ENCODE measurements at places on chromosomes 7 and 10.

- no peak for DNase-seq
Observed at GRCh38 chr10:24513155-24513554, 210.5 kb downstream of the ARHGAP21 start.

DNA sequence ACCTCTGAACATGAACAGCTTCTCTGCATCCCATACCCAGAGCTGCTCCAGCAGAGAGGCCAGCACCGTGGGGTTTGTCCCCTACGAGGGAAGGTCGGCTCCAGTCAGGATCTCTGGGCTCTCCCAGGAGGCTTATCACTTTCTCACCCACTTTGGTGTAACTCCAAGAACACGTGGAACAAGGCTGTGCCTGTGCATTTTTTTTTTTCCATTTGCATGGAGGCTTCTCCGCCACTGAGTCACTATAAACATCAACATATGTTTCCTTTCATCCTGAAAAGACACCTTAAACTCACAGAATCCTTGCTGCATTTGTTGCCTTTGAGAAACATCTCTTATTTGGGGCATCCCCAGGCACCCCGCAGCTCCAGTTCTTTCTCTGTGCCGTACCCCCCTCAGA lies 29.4 kb upstream of the ECHDC3 start:
- no peak for DNase-seq

GRCh38 chr10:18474118-18474455 lies 177.3 kb downstream of the NSUN6 start:
- no peak for DNase-seq

DNA sequence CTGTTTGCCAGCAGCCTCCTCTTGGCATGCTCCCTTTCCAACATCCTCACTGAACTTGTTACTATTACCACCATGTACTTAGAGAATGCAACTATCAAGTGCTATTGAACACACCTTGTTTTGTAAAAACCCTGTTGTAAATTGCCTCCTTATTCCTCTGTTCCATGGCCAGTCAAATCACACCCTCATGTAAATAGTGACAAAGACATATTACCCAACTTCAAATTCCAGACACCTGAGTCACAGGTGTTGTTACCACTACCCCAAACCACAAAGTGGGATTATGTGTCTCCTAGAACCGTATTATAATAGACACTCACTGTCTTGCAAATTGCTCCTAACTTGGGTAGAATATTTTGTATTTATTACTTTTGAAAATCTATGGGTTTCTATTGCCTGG lies 263.2 kb upstream of the C7orf33 start:
- no peak for DNase-seq

- no peak for DNase-seq
Observed at GRCh38 chr10:79452174-79452611, 6.8 kb upstream of the ZCCHC24 start.

- DNase-seq = no peak
Observed at GRCh38 chr10:70575486-70575873, 27.1 kb downstream of the PRF1 start.

DNA sequence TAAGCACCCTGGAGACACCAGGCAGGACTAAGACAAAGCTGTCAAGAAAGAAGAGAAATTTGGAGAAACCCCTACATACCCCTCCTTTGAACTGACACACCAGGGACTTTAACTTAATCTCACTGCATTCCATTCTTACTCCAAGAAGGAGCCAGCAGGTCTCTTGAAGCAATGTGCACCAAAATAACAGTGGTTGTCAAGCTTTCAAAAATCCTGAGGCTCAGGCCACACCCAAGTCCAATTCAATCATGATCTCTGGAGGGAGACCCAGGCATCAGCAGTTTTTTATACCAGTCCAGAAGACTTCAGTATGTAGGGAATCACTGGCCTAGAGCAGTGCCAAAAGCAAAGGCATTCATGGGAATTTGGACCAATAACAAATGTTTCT lies 6.8 kb downstream of the SLC25A13 start:
- DNase-seq = no peak

DNA sequence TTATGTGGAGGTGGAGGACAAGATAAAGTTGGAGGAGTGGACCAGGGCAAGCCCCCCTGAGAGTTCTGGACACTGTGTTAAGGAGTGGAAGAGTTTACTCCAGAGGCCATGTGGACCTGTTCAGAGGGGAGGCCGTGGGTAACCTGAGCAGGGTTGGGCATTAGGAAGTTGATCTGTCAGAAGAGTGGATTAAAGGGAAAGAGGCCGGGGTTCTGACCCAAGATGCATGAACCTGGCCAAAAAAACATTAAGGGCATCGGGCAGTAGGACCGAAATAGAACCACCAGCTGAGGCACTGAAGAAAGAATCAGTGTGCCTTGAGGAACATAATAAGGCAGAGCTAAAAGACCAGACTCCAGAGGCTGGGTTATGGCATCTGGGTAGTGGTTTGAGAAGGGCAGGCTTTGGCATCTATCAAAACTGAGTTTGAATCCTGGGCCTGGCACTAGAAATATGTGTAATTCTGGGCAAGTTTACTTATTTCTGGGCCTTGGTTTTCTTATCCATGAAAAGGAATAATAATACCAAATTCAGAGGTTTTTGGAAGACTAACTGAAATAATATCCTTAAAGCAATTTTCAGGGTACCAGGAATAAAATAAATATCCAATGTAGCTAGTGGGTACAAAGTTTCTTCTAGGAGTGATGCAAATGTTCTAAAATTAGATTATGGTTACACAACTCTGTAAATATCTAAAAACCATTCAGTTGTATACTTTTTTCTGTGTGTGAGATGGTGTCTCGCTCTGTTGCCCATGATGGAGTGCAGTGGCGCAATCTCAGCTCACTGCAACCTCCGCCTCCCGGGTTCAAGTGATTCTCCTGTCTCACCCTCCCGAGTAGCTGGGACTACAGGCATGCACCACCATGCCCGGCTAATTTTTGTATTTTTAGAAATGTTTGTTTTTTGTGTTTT lies 10.9 kb upstream of the FRAT1 start:
- DNase-seq = no peak

- no peak for DNase-seq
Observed at GRCh38 chr7:108415821-108416536, 40.3 kb downstream of the NRCAM start.

- no peak for DNase-seq
Observed at GRCh38 chr7:116177009-116177408, 33.3 kb upstream of the TES start.

DNA sequence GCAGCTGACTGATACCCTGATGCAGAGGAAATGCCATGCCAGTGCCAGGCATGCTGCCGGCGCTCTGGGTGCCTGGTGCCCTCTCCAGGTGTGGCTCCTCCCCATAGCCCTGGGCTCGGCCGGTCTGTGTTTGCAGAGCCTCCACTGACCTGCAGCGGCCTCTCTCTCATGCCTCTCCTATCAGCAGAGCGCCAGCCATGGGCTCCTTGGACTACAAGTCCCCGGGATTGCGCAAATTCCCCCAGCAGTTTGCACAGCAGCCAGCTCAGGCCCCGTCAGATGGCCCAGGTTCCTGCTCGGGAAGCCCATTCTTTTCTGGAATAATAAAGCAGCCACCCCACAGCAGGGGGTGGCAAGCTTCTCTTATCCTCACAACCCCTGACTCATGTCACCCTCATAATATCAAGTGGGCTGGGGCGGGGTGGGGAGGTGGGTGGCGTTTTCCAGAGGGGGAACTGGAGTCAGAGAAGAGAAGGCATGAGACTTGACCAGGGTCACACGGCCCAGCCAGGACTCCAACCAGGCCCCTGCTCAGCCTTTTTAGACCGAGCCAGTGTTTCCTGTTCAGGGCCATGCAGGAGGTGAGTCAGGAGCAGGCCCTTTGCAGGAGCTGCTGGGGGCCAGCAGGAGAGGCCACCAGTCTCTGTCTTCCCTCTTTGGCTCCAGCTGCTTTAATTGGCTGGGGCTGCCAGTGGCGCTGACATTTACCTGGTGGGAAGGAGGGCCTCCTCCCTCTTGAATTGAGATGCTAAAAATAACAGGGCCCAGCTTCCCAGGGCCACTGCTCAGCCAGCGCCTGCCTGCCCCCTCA lies 58.6 kb downstream of the ZMIZ1 start:
- no peak for DNase-seq

DNA sequence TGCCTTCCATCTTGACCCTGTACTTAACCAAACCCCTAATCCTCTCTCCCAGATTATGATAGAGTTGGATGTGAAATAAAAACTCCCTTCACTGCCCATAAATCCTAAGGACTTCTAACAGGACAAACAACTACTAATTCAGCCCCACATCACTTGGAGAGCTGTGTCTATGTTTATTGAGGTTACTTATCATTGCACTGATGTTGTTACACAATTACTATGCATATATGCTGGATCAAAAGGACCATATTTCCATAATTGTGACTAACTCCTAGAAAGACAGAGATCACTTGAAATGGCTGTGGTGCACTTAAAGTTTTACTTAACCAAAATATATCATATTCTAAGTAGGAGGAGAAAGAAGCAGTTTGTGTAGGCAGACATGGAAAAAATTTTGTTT lies 144.9 kb upstream of the AGK start:
- no peak for DNase-seq

- DNase-seq = no peak
Observed at GRCh38 chr10:122487174-122487765, 25.9 kb downstream of the HTRA1 start.

DNA sequence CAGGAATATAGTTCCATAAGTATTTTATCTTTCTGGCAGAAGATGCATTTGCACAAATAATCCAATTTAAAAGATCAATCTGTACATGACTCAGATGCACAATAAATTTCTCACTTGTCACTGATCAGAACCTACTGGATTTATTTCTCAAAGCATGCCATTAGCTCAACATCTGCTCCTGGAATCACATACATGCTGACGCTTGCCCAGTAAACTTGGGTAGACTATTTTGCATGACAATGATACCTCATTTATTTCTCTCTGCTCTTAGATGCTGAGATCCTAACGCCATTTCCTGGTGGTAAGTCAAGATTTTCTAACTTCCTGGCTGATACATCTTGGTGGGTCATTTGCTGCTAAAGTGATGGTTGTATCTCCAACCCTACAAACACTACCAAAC lies 33.8 kb upstream of the C10orf120 start:
- DNase-seq = no peak

- DNase-seq = no peak
Observed at GRCh38 chr10:123202506-123202905, 48.3 kb downstream of the BUB3 start.

DNA sequence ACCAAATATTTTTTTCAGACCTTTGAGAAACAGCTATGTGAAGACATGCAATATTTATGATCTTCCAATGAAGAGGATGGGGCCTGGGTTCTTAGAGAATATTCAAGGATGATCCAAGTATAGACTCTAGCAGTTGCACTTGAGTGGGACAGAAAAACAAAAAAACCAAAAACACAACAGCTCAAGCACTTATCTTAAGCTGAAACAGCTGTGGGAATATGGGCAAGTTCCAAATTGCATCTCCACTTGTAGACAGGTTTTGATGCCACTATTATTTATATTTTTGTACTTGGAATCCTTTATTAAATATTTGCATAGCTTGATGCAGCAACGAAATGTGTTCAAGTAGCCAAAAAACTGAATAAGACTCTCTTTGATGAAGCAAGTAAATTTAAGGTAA lies 2.2 kb upstream of the PDK4 start:
- no peak for DNase-seq

GRCh38 chr7:148483515-148484308 lies 106.9 kb upstream of the C7orf33 start:
- DNase-seq = no peak

DNA sequence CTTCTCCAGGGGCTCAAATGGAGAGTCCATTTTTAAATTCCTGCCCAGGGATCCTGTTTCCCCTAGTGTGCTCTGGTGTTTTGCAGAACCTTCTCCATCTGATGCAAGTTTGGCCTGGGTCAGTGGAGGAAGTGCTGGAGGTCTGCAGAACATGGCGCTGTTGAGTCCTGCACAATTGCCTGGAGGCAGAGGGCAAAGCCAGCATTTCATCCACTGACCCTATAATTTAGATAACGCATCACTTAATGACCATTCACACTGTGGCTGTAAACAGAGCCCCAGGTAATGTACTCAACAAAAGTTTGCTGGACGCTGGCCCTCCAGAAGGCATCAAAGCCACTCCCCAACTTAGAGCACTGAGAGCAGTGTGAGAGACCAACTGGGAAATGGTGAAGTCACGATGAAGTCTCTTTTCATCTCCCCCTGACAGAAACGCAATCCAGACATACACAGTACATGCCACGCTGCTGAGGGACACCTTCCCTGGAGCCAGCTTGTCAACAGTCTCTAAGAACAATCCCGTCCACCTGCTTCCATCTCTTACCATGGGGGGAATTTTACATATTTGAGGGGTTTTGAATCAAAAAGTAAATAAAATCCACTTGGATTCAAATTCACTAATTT lies 13.4 kb downstream of the C10orf71 start:
- no peak for DNase-seq

DNA sequence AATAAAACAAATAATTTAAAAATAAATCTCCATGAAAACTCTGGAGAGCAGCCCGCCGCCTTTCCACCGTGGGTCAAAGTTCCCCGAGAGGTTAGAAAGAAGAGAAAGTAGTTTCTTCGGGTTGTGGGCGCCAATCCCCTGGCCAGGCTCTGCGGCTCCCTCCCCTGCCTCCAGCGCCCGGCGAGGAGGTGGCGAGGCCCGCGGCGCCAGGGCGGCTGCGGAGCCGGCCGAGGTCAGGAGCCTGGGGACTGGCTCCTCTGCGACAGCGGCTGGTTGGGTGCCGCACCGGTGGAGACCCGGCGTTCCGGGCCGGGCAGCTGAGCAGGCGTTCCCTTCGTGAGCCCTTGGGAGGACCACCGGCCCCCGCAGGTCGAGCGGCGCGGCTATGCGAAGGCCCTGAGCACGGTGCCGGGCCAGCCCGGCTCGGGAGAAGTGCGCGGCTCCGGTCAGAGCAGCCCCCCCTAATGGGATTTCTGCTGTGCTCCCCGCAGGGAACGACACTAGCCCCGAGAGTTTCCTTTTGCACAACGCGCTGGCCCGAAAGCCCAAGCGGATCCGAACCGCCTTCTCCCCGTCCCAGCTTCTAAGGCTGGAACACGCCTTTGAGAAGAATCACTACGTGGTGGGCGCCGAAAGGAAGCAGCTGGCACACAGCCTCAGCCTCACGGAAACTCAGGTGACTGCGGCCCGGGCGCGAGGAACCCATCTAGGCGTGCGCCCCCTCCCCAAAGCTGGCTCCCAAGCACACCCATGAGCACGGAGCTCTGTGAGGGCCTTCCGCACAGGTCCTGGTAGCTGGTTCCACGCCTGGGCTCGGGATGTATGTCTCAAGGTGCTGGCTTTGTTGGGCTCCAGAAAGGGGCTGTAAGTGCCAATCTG lies 2.8 kb downstream of the EMX2 start:
- DNase-seq = no peak
